SIG-M5 (cell line): ENCODE measurements at places on chromosomes 12 and 14.

DNA sequence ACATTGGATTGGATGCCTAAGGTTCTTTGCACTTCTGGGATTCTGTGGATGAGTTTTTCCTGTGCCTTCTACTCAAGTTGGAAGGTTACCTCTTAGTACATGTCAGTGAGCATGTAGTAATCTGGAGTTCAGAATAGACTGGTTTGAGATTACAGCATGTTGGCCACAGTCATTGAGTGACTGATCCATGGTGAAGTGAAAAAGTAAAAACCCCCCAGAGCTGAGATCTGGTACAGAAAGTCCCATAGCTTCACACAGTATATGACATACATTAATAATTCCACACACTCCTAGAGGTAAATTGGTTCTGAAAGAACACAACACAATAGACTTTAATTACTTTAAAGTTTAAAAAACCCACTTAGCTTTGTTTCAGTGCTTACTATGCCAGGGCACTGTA lies 11.9 kb upstream of the CCND2 start:
- DNase-seq = no peak

GRCh38 chr12:117092886-117093285 lies 6.3 kb downstream of the TESC start:
- DNase-seq = no peak

- DNase-seq = no peak
Measured at GRCh38 chr14:61726778-61727658, 31.7 kb downstream of the HIF1A start.

GRCh38 chr12:95633732-95634465 lies 82.6 kb upstream of the USP44 start:
- DNase-seq = no peak

DNA sequence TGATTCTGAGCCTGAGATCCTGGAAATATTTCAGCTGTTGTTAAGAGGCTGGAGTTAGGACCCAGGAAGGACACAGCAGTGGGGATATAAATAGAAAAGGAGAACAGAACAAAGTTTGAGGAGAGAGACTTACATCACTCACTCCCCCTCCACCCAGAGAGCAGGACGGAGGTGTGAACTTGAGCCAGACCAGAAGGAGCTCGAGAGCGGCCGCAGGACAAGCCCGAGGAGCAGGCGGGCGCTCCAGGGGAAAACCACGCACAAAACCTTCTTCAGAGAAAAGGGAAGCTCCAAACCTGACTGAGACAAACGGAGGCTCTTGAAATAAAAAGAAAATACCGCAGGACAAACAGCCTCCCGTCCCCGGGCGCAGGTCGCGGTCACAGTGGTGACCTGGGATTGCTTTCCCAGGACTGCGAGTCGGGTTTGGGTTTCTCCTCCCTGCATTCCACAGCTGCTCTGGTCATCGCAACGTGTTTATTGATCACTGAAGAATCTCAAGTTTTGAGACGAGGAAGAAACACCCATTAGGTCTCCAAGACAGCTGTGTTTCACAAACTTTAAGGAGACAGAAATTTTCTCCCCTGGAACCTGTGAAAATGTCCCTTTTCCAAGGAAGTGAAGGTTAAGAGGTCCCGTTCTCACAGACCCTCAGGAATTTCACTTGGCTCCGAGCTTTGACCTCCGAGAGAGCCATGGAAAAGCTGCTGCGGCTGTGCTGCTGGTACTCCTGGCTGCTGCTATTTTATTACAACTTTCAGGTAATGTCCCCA lies at the start of gene ADGRD1:
Gene ADGRD1, plus strand, starts transcription at position 137 of the 773 bp plus-strand sequence. Its CDS starts 559 bp downstream, at position 696.
- peak; percentile 70 for DNase-seq

DNA sequence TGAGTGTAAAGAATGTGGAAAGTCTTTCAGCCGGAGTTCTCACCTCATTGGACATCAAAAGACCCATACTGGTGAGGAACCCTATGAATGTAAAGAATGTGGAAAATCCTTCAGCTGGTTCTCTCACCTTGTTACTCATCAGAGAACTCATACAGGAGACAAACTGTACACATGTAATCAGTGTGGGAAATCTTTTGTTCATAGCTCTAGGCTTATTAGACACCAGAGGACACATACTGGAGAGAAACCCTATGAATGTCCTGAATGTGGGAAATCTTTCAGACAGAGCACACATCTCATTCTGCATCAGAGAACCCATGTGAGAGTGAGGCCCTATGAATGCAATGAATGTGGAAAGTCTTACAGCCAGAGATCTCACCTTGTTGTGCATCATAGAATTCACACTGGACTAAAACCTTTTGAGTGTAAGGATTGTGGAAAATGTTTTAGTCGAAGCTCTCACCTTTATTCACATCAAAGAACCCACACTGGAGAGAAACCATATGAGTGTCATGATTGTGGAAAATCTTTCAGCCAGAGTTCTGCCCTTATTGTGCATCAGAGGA lies 25.1 kb upstream of the ZNF268 start:
- DNase-seq = no peak
